ENCODE measurements at places on chromosomes 13 and 19.

DNA sequence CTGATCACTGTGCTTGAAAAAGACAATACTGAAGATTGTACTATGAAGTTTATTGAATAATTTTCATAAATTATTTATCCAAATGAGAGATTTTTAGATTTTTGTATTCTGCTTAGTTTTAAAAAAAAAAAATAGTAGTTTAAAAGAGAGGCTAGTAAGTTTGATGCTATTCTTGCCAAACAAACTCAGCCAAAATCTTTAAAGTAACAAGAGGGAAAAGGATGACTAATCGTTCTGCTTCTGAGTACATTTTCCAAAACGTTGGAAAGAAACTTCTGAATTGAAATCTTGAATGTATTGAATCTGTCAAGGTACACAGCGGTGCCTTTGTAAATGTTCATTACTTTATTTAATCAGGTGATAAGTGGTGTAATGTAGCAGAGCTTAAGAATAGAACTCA, 34.4 kb downstream of the NUP58 start:
- DNase-seq: no peak

- DNase-seq: no peak
These were observed 412.0 kb downstream of the FGF14 start for GRCh38 chr13:101989798-101990350.

DNA sequence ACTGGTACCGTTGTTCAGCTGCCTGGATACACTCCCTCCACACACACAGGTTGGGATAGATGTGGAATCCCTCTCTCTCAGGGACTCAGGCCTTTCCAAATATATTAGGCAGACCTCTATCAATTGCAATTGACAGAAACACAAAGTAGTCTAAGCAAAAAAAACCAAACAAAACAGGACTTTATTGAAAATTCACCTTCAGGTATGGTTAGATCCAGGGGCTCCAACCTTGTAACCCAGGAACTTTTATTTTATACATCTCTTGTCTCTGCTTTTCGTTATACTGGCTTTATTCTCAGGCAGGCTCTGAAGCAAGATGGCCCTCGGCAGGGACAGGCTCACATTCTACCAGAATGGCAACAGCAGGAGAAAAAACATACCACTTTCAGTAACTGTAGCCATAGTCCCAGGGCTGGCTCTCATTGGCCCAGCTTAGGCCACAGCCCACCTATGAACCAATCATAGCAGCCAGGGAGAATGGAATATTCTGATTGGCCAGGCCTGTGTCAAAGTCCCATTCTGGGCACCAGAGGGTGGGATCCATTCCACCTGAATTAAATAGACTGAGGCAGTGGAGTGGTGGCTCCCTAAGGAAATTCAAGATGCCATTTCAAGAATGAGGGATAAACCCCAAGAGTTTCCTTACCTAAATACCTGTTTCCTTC, 13.1 kb upstream of the CEACAM19 start:
- DNase-seq: no peak

DNA sequence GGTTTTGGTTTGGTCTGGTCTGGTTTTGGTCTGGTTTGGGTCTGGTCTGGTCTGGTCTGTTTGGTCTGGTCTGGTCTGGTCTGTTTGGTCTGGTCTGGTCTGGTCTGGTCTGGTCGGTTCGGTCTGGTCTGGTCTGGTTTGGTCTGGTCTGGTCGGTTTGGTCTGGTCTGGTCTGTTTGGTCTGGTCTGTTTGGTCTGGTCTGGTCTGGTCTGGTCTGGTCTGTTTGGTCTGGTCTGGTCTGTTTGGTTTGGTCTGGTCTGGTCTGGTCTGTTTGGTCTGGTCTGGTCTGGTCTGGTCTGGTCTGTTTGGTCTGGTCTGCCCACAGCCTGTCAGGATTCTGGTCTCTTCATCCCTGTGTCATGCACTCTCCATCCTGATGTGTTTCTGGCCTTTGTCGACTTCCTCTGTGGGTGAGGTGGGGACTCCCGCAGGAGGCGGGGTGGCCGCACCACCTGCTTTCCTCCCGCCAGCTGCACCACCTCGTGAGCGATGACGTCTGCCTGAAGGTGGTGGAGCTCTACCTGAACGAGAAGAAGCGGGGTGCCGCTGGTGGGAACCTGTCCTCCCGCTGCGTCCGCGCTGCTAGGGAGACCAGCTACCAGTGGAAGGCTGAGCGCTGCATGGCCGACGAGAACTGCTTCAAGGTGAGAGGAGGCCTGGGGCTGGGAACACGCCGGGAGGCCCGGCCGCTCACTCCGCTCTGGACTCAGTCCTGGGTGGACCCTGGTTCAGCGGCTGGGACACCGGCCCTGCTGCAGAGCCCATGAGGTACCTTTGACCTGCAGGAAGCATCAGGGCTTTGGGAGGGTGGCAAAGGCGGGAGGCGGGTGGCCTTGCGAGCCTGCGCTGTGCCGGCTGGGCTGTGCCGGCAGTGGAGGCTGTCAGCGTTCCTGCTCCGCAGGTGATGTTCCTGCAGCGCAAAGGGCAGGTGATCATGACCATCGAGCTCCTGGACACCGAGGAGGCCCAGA, 12.9 kb upstream of the F2RL3 start:
- no peak for DNase-seq

- no peak for DNase-seq
These were observed 13.1 kb downstream of the SETDB2 start for GRCh38 chr13:49457221-49457620.

GRCh38 chr13:102141625-102142472, 260.0 kb downstream of the FGF14 start:
- no peak for DNase-seq

DNA sequence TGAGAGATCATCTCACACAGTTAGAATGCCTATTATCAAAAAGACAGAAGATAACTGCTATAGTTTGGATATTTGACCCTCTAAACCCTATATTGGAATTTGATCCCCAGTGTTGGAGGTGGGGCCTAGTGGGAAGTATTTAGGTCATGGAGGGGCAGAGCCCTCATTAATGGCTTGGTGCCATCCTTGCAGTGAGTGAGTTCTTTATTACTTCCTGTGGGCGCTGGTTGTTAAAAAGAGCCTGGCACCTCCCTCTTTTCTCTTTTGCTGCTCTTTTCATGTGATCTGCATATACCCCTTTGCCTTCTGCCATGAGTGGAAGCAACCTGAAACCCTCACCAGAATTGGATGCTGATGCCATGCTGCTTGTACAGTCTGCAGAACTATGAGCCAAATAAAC, 66.8 kb downstream of the TDRD3 start:
- DNase-seq: no peak

DNA sequence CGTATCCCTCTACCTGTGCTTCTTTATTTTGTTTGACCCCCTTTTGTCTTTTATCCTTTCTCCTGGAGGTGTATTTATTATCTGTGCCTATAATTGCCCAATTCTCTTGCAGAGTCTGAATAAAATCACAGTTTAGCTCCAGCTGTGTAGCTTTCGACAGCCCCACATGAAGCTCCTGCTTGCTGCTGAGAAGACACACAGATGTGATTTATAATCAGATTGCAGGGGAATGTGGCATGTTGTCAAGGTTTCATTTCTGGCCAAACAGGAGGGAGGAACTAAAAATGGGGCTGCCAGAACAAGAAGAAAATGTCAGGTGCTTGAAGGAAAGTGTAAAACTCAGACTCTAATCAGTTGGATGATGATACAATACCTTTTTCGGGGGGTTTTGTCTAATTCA, 22.7 kb downstream of the CCNA1 start:
- DNase-seq: no peak

DNA sequence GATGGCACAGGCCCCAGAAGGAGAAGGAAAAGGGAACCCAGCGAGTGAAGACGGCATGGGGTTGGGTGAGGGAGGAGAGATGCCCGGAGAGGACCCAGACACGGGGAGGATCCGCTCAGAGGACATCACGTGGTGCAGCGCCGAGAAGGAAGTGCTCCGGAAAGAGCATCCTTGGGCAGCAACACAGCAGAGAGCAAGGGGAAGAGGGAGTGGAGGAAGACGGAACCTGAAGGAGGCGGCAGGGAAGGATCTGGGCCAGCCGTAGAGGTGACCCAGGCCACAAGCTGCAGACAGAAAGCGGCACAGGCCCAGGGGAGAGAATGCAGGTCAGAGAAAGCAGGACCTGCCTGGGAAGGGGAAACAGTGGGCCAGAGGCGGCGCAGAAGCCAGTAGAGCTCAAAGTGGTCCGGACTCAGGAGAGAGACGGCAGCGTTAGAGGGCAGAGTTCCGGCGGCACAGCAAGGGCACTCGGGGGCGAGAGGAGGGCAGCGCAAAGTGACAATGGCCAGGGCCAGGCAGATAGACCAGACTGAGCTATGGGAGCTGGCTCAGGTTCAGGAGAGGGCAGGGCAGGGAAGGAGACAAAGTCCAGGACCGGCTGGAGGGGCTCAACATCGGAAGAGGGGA, 1.1 kb downstream of the PPP1R12C start:
- DNase-seq: peak; percentile 43

GRCh38 chr13:112101360-112101930, 34.5 kb downstream of the SOX1 start:
- DNase-seq: no peak

- no peak for DNase-seq
These were observed 1240.5 kb downstream of the UQCRFS1 start for GRCh38 chr19:27972291-27973040.

DNA sequence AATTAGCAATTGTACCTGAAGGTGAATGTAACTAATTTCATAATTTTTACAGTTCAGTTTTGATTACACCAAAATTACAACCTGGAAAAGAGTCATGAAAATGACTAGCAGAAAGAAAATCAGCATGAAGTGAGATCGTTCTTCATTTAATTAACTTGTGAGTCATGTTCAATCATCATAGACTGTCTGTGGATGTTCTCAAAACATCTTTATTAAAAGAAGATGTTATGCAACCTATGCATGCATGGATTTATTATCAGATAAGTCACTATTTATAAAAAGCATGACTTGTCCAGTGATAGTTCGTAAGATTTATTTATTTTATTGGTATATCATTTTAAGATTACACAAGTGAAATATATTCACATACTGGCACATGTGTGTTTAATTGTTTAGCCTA, 245.9 kb downstream of the ITGBL1 start:
- DNase-seq: no peak

- no peak for DNase-seq
These were observed 724.4 kb upstream of the SLITRK5 start for GRCh38 chr13:86946734-86947133.

GRCh38 chr13:31540281-31540680, 199.0 kb upstream of the RXFP2 start:
- DNase-seq: no peak

DNA sequence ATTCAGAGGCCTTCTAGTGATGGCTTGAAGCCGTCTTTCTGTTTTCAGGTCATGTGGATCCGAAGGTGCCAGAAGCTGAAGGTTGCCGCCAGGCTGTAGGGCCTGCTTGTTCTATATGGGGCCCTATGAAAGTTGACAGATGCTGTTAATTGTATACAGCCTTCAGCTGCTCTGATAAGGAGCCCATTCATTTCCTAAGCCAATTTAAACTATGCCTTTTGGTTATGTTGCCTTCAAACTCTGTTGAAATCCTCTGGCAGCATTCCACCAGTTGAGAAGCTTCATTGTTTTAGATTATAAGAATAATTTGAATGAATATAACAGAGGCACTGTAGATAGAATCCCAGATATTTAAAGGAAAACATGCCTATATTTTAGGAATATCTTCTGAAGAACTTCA, 34.4 kb downstream of the RAP2A start:
- no peak for DNase-seq

DNA sequence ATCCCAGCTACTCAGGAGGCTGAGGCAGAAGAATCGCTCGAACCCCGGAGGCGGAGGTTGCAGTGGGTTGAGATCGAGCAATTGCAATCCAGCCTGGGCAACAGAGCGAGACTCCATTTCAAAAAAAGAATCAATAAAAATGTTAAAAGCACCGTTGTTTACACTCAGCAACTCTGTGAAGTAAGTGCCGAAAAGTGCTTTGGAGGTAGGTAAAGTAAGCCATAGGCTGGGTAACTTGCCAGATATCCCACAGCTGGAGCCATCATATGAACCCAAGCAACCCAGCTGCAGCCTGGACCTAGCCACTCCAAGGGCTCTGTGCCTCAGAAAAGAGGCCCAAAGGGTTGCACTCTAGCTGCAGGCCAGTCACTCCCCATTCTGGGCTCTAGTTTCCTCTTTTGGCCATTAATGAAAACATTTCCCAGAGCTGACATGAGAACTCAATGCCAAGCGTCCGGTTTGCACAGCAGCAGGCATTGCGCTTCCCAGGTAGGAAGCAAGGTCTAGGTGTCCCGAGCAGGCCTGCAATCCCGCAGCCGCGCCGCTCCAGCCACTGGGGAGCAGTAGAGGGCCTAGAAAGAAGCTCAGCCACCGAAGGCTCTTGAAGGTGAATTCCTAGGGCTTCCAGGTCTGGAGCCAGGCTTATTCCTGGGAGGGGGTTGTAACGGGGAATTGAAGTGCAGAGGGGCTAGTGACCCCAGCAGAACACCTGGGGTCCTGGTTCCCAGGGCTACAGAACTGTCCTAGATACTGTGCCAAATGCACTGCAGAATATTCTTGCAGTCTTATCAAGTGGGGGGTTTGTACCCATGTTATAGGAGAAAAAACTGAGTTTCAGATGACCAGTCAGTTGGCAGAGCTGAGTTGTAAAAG, 4.1 kb upstream of the CD79A start:
- peak; percentile 61 for DNase-seq

DNA sequence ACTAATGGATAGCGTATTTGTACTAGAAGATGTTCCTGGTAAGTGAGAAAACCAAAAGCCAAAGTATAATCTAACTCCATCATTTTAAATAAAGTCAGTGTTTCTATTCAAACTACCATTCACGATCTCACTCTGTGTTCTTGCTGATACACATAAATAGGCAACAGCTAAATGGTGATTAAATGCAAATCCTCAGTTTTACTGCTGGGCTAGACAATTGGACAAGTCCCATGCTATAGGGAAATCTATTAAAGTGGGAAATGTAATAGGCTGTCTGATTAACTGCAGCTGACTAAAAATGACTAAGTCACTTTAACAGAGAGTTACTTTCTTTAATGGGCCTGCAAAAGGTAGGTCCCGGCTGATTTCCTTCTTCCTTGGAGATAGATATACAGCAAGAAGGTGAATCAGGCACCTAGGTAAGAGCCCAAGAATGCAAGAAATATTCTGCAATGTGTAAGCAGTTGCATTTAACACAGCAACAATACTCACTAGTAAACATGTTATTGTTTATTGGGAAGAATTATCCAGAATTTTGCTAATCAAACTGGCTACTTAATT, 298.4 kb downstream of the SLITRK6 start:
- DNase-seq: no peak

- no peak for DNase-seq
These were observed 104.5 kb upstream of the SLC15A1 start for GRCh38 chr13:98856983-98857382.

GRCh38 chr13:113162783-113163685, 4.6 kb downstream of the PROZ start:
- DNase-seq: no peak

DNA sequence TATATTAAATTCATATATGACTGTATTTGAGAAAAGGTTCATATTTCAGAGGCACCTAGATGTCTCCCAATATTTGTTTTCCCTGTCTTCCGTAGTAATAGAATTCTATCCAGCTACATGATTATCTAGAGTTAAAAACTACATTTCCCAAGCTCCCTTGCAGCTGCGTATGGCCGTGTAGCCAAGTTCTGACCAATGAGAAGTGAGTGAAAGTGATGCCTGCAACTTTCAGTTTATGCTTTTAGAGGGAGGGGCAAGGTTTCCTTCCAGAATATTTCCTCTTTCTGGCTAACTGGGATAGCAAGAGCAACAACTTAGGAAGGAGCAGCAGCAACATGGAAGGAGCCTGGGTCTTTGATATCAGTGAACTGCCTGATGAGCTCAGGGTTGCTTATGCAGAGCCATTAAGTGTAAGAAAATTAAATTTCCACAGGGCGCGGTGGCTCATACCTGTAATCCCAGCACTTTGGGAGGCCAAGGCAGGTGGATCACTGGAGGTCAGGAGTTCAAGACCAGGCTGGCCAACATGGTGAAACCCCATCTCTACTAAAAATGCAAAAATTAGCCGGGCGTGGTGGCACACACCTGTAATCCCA, 23.2 kb upstream of the CYP2A13 start:
- DNase-seq: no peak

All from activated T-cell treated with anti-CD3 and anti-CD28 coated beads for 48 hours (primary cell).